Ovary (tissue), 10 donors: ENCODE measurements at places on chromosomes 5 and 9.

DNA sequence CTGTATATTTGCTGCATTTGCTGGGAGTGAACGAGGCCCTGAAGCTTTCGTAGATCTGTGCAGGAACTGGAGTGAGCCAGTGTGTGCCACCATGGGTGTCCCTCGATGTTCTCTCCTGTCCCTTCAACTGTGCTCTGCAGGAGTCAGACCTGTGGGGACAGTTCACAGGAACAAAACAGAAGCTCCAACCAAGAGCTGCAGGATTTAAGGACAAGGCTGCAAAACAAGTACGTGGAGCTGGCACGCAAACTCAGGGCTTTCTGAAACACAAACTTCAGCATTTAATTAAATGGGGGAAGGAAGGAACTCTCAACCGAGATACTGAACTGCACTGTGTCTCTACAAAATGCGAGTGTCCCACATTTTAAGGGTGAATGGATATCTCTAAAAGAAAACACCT is 24.2 kb downstream of the BASP1 start:
- no peak for DNase-seq

DNA sequence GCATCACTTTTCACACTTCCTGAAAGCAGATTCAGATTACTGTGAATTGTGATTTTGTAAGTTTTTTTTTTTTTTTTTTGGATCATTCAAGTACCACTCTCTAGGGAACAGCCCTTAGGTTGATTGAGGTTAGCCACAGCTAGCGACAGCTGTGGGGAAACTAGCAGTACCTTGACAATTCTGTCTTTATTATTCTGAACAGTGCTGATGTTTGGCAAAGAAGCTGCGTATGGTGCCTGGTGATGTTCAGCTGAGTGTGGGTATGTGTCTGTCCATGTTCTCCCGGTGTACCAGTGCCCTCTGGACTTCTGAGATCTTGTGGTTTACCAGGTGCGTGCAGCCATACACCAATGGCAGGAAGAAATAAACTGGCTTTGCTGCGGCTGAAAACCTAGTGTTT is 117.3 kb upstream of the PLPPR1 start:
- no peak for DNase-seq

- DNase-seq, result no peak
Measured at GRCh38 chr9:13688223-13688989, 408.9 kb upstream of the MPDZ start.

- no peak for DNase-seq
Measured at GRCh38 chr5:112787896-112788295, 50.2 kb downstream of the APC start.

GRCh38 chr9:74711341-74711740 is 176.4 kb downstream of the TRPM6 start:
- DNase-seq, result no peak

DNA sequence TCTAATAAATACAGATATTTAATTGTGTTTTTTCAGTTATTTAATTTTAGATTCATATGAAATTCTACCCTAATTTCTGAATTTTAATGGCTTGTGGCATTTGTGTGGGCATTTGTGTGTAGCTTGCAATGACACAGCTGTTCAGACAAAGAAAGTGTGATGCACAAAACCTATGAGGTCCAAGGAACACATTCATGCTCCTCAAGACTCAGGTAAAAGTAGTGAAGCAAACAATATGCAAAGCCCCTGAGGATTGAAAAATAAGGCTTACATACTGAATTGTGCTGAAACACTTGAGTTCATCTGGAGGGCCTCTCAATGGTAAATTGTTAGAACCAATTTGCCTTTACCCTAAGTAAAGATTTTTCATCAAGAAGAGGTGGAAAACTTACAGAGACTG is 28.1 kb downstream of the IL7R start:
- DNase-seq, result no peak

DNA sequence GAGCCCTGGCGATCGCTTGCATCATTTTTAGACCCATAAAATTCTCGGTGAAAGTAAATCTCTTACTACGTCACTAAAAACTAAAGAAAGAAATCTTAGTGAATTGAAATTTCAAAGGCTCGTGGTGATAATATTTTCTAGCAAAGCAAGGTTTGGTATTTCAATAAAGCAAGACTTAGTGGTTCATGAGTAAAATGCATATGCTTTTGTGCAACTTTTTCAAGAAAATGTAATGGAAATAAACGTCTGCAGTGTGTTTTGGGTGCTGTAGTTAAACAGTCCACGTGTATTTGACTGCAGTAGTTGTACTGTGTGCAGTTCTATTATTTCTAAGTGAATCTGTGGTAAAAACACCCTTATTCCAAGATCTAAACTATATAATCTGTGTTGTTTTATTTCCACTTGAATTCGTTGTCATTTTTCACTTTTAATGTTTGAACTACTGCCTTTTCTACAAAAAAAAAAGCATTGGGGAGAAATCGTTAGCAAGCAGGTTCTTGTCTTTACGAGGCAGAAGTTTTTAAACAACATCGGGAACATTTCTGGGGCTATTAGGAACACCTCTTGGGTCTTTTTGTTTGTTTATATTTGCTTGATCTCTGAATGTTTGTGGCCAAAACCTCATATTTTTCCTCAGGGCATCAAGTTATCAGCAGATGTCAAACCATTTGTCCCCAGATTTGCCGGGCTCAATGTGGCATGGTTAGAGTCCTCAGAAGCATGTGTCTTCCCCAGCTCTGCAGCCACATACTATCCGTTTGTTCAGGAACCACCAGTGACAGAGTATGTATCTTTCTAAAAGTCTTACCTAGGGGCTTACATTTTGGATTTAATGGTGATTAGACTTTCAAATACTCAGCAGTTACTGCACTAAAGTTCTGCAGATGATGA is 960 bp downstream of the SECISBP2 start:
- DNase-seq, result no peak

GRCh38 chr5:61055434-61056006 is 106.7 kb downstream of the SMIM15 start:
- no peak for DNase-seq

- no peak for DNase-seq
Measured at GRCh38 chr5:157222506-157223230, 42.0 kb downstream of the ITK start.

- no peak for DNase-seq
Measured at GRCh38 chr5:34533582-34534522, 122.3 kb upstream of the RAI14 start.

- DNase-seq, result no peak
Measured at GRCh38 chr5:32239385-32239784, 65.3 kb upstream of the GOLPH3 start.

- DNase-seq, result no peak
Measured at GRCh38 chr9:96015876-96016686, 140.6 kb downstream of the ERCC6L2 start.

- DNase-seq, result no peak
Measured at GRCh38 chr5:176771102-176771845, 39.1 kb upstream of the UNC5A start.

DNA sequence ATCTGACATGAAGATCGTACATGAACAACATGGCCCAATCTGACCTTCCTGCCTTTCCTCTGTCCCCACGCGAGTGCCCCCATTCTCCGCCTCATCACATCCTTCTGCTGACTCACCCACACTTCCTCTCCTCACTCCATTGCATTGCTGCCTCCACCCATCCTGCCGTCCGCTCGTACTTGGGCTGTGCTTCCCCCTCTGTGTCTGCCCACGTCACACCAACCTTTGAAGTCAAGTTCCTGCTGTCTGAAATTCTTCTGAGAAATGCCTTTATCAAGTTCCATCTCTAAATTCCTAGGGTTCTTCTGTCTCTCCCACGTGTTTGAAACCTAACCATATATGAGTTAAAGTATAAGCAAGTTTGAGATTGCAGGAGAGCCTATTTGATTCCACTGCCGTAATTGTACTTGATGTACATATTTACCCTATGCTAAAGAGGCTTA is 18.0 kb upstream of the STARD4 start:
- DNase-seq, result no peak

DNA sequence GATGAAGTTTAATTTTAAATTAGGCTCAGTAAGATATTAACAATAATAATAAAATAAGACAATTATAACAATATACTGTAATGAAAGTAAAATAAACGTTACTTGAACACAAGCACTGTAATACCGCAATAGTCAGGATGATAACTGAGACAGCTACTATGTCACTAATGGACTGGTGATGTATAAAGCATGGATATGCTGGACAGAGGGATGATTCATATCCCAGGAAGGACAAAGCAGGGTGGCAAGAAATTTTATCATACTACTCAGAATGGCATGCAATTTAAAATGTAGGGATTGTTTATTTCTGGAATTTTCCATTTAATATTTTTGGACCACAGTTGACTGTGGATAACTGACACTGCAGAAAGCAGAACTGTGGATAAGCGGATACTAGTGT is 196.9 kb downstream of the VPS13A start:
- DNase-seq, result no peak

- DNase-seq, result no peak
Measured at GRCh38 chr9:70340572-70340971, 73.9 kb downstream of the KLF9 start.

DNA sequence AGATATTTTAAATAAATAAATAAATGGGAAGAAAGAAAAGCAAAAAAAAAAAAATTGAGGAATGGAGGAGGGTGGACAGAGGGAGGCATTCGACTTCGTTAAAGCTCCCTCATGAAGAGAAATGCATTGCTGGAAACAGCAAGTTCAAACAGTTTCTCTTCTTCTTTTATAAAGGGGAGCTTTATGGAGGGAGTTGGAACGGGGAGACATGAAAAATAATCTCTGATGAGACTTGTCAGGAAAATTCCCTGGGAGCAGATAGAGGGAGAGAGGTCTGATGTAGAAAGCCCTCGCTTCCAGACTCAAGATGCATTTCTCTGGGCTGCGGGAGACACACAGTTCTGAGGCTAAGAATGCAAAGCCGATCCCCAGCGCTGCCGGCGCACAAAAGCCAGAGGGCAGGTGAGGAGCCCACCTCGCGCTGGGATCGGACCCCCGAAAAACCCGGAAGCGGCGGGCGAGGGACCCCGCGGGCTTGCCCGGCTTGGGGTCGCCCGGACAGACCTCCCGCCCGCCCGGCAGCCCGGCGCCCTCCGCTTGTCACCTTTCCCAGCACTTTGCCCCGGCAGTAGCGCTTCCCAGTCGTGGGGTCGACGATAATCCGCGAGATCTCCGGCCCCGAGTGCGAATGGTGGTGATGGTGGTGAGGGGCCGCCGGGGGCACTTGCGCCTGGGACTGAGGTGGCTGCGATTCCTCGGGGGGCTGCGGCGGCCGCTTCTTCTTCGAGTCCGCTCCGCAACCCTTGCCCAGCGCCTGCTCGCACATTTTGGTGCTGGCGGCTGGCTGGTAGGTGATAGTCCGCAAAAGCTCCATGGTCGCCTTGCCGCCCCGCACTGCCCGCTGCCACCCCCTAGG is 512 bp downstream of the PLK2 start:
- peak; percentile 46 for DNase-seq

DNA sequence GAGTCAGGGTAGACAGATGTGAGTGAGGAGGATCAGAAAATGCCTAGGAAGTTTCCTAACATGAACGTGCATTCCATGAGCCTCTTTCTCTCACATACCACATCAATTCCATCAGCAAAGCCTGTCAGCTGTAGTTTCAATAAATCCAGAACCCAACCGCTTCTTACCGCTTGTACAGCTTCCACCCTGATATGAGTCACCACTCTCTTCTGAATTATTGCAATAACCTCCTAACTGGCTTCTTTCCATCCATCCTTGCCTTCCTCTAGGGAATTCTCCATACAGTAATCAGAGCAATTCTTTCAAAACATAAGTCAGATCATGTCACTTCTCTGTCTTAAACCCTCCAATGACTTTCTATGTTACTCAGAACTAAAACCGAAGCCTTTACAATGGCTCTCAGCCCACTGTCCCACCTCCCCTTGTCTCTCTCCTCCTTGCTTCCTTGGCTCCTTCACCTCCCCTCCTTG is 8.1 kb upstream of the RAD23B start:
- no peak for DNase-seq

DNA sequence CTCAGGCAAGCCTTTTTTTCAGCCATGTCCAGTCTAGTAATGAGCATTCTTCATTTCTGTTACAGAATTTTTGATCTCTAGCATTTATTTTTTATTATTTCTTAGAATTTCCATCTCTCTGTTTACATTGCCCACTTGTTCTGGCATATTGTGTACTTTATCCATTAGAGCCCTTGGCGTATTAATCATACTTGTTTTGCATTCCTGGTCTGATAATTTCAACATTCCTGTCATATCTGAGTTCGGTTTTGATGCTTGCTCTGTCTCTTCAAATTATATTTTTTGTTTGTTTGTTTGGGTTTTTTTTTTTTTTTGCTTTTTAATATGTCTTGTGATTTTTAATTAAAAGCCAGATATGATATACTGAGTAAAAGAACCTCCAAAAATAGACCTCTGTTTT is 23.0 kb upstream of the JAK2 start:
- no peak for DNase-seq
